ENCODE measurements at places on chromosomes 4 and X.
A peak's percentile ranks its signal among the peaks of the same experiment; 100 is the strongest.

- DNase-seq: no peak
These were observed 26.2 kb upstream of the FREM3 start for GRCh38 chr4:143726714-143727113.

DNA sequence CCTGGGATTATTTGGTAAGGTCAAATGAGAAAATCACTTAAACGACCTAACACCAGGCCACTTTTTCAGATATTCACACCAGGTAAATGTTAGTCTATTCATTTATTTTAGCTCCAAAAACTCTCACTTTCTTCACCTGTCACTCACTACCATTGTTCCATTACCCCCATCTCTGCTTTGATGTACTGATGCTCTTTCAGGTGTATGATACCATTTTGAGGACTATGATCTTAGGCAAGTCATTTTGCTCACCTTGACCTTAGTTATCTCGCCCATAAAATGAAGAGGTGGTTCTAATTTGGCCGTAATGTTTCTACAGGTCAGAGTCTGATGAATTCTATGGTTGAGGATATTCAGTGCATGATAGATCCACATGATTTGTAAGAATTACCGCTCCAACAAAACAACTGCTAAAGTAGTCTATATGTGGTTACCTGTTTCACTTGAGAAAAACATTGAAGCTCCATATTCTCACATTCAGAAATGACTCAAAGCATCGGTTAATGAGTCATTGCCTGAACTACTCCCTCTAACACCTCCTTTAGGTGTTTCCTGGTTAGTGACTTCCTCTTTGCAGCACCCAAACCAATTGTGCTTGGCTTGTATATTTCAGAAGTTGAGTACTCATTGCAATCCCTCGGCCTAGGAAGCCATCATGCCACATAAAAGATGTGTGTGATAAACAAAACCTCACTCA lies 4.5 kb downstream of the DTHD1 start:
- DNase-seq: peak; percentile 89

DNA sequence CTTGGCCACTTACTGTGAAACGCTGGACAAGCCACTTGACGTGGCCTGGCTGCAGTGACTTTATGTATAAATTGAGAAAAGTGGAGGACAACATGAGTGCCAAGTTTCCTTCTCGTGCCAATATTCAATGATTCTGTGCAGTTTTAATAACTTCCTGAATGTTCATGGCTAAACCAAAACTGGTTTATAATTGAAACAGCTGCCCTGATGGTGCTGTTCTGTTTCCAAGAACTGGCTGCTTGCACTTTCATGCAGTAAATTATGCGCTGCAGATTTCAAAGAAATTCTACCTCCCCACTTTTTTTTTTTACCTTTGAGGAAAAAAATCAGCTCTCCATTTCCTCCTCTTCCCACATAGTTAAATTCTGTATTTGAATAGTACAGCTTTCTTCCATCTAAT lies 205.2 kb upstream of the CASK start:
- DNase-seq: no peak

DNA sequence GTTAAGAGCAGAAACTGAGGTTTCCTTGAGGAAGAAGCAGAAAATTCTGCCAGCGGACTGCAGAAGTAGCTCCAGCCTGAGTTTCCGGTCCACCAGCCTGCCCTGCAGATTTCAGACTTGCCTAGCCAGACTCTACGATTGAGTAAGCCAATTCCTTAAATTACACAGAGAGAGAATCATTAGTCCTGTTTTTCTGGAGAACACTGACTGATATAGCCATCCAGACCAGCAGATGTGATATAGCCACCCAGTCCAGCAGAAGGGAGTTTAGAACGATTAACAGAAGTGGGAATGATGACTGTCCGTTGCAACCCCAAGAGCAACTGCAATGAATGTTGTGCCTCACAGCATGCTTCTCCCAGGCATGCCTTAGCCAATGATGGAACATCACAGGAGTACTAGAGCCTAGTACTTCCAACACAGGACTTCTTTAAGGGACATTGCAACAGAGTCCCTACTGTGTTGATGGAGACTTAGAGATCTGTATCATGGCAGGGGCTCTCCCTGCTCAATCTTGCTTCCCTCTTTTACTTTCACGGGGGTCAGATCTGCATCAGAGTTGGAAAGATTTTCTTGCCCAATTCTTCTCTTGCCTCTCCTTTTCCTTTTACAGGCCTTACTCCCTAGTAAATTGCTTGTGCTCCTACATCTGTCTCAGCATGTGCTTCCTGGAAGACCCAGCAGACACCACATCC lies 264.6 kb upstream of the CLNK start:
- no peak for DNase-seq

GRCh38 chrX:113330416-113330815 lies 489.8 kb upstream of the AMOT start:
- DNase-seq: no peak

DNA sequence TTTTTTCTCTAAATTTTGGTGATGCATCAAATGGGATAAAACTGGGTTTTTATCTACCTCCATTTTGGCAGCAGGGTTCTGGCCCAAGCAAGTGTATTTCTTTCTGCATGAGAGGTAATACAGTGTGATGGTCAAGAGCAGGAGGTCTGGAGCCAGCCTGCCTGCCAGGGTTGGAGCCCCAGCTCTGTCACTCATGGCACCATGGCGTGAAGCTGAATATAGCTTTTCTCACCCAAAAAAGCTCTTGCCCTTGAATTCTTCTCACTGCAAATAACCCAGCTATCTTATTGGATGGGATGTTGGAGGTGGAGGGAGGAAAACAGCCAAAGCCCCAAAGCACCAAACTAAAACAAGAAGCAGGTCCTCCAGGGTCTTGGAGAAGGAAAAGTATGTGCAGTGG lies 218.4 kb downstream of the ARHGAP10 start:
- no peak for DNase-seq

DNA sequence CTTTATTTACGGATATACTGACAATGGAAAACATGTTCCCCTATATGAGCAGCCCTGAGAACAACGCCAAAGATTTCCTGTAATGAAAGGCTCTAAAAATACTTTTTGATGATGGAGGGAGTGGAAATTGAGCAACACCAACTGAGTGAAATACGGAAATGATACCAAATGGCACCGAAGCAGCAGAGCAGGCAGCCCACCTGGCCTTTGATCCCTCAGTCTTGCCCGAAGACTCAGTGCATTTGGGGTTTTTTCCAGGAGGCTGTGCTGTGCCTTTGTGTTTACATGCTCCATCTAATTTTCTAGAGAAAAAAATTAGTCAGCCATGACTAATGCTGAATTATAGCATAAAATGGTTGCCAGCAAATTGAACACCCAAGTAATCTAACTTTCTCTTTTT lies 169.9 kb upstream of the RBPJ start:
- peak; percentile 47 for DNase-seq

- DNase-seq: no peak
These were observed 65.6 kb upstream of the BMP2K start for GRCh38 chr4:78710536-78710935.

DNA sequence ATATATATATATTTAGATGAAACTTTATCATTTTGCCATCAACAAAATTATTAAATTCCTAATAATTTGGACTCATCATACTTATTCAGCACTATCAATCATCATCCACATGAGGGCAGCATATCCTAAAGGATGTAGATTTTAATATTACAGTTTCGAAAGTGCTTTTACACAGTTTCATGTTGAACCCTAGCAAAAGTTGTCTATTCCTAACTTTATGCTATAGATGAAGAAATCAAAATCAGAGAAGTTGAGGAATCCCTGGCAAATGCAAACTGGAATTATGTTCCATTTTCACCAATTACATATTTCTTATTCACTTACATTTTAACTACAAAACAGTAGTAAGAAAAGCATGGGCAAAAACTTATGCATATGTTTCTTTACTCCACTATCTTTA lies 36.6 kb upstream of the UGT2A1 start:
- DNase-seq: no peak

DNA sequence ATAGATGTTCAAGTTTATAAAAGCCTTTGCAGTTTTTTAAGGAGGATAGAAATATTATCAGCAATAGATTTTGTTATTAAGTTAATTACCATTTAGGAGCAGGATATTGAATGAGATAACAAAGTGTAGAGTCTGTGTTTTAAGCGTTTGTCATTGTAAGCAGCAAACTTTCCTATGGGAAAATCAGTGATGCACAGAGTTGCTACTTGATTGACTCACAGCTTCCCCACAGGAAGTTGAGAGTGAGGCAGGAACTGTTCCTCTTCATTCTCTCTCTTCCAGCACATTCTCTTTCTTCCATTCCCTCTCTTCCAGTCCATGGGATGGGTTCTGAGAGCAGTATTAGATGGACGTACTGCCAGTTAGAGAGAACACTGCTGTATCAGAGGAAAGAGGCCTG lies 867.7 kb upstream of the AGA start:
- no peak for DNase-seq
